ENCODE measurements at places on chromosomes 12 and 14.
A peak's percentile ranks its signal among the peaks of the same experiment; 100 is the strongest.

DNA sequence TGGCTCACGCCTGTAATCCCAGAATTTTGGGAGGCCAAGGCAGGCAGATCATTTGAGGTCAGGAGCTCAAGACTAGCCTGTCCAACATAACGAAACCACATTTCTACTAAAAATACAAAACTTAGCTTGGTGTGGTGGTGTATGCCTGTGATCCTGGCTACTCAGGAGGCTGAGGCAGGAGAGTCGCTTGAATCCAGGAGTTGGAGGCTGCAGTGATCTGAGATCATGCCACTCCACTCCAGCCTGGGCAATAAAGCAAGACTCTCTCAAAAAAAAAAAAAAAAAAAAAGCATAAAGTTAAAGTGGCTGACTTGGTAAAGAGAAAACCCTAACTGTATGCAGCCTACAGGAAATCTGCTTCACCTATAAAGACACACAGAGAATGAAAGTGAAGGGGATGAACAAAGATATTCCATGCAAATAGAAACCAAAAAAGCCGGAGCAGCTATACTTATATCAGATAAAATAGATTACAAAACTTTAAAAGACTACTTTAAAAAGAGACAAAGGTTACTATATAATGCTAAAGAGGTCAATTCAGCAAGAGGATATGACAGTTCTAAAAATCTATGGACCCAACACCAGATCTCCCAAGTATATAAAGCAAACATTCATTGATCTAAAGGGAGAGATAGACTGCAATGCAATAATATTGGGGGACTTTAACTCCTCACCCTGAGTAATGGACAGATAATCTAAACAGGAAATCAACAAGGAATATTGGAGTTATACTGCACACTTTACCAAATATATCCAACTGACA is 4.1 kb downstream of the CLEC2B start:
- peak; percentile 10 for DNase-seq

DNA sequence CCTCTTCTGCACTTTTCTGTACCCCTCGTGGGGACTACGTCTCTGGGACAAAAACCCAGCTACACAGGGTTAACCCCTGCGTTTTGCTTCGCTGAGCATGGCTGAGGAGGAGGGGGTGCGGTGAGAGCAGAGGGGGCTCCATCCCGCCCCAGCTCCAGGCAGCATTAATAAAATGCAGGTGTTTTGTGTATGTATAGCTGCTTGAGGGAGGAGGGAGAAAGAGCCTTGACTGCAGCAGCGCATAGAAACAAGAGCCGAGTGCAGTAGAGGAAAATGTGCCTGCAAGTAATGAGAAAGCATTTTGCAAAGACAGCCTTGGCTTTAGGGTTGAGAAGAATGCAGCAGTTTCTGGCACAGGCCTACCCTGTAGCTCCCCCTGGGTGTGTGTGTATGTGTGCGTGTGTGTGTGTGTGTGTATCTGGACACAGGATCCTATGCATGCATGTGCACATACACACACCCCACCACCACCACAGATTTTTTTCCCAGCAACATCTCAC is 103.9 kb downstream of the ZFP36L1 start:
- DNase-seq = no peak

GRCh38 chr12:47767216-47767724 is 5.8 kb upstream of the SLC48A1 start:
- DNase-seq = peak; percentile 82

- peak; percentile 46 for DNase-seq
These were observed 54.2 kb downstream of the C12orf42 start for GRCh38 chr12:103441437-103442181.

All from stimulated activated CD4-positive, alpha-beta T cell treated with anti-CD3 and anti-CD28 coated beads, Interleukin-15, amount 100 ng/mL, for 24 hours (primary cell).